ENCODE measurements at places on chromosomes 2 and 18.

DNA sequence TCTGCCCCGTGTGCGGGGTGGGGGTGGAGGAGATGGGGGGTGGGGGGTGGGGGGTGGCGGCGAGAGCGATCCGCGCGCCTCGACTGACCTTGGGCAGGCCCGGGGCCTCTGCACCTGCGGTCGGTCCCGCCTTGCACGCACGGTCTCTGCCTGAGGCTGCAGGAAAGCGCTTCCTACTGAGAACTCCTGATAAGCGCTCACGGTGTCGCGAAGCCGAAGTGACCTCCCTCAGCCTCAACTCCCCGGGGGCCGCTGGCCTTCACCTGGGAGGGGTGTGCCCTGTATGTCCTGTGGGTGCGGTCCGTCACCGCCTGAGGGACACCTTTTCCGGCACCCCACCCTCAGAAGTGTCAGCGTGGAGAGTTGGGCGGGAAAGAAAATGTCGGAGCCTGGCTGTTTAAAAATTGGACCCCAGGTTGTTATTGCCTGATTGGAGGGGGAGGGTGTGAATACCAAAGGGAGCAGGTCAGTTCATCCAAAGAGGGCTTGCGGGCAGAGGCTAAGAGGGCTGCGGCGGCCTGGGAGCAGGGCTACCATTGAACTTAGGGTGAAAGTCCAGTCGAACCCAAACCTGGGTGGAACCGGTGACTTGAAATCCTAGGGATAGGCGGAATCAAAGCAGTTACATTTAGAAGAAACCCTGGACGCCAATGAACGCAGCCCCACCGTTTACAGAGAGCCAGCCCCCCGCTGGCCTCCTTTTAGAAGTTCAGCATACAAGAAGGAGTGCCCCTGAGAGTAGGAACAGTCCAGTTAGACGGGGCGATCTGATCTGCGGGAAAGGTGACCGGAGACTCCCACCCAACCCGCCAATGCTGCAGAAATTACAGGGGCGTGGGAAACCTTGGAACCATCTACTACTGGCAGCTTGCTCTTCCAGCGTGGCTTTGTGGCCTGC is 1.2 kb downstream of the MAL start:
- no peak for DNase-seq

DNA sequence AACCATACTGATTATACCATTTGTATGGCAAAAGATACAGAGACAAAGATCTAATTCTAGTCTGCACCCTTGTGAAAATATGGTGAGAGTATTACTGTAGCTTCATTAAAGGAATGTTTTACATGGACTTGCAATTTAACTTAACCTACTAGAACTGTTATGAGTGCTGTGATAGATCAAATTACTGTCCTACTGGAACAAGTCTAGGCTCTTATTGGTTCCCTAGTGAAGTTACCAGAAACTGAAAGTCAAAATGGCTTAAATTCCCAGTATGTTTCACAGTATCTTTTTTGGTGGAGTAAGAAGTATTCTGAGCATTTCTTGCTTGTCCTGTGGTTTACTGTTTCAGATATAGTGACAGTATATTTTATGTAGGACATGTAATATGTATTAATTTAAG is 3.8 kb upstream of the TBR1 start:
- no peak for DNase-seq

- DNase-seq = no peak
Observed at GRCh38 chr18:41864216-41864615, 90.8 kb upstream of the PIK3C3 start.

DNA sequence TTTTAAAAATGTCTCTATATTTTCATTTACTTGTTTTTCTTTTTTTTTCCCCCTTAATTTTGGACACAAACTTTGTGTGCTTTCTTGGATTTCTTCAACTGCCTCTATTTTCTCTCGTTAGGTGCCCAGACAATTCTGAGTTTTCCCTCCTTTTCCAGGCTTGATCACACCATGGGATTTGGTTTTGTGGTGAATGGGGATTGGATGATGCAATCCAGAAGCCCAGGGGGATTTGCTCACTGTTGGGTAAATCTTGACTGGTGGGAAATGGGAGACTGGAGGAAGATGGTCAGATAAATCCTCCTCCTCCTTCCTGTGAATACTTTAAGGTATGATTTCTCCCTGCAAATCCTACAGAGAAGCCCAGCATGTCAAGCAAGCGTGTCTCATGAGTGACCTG is 19.5 kb upstream of the PAX8 start:
- no peak for DNase-seq

GRCh38 chr2:14642499-14642898 is 10.0 kb downstream of the LRATD1 start:
- no peak for DNase-seq

DNA sequence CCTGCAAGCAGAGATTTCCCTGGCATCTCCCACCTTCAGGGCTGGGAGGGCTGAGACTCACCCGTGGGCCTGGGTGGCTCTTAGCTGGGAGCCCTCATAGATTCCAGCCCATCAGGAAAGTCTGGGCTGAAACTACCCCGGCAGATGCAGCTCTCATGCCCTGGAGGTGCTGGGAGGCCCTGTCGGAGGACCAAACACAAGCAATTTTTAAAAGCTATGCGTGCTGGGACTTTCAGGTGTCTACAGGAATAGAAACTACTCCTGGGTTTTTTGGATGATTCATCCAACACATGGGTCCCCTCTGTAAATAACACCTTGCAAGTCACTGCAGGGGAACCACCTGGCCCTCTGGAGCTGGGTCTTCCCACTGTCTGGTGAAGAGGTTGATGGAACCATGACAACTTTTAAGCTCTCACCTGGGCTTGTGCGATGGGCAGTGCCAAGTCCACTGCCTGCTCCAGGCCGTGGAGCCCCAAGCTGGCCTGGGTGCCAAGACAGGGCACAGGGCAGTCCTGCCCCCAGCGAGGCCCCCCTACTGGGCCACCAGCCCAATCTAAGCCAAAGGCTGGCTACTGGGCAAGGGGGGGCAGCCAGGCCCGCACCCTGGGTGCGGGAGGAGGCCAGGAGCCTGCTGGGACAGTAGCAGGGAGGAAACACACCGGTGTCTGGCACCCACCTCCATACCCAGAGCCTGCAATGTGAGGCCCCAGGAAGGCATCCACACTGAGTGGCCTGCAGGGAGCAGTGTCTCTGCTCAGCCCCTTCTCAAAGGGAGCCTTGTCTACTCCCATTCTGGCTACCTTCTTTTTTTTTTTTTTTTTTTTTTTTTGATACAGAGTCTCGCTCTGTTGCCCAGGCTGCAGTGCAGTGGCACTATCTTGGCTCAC is 1.1 kb upstream of the GPR55 start:
- no peak for DNase-seq

DNA sequence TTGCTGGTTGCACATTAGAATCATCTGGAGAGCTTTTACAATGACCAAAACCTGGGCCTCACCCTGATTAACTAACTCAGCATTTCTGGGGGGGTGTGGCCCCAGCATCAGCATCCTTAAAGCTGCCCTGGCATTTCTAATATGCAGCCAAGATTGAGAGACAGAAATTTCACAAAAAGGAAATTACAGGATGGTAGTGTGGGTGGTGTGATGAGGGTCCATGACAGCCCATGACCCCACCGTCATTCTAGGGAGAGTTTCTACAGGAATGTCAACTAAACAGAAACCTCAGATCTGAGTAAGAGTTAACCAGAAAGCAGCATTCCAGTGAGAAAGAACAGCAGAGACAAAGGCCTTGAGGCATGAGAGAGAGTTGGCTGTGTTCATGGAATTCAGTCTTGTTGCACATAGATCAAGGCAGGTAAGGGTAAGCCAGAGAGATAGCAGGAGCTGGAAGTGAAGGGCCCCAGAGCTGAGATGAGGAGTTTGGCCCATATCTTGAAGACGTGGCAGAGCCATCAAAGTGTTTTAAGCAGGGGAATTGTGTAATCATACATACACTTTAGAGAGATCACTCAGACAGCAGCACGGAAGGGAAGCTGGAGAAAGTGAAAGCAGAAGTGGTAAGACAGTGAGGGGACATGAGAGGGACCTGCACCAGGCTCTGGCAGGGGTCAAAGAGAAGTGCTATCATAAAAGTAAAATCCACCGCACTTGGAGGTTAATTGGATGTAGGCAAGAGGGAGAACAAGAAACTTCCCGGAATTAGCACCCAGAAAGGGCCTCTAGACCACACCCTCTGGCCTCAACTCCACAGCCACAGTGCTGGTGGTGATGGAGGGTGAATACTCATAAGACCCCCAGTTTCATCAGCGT is 7.8 kb upstream of the TRABD2A start:
- DNase-seq = peak; percentile 80

GRCh38 chr2:237184192-237184918 is 98.7 kb downstream of the COPS8 start:
- DNase-seq = no peak

- no peak for DNase-seq
Observed at GRCh38 chr2:209323738-209324137, 100.1 kb upstream of the MAP2 start.

GRCh38 chr18:74068296-74068695 is 79.3 kb downstream of the FBXO15 start:
- no peak for DNase-seq

GRCh38 chr18:6132751-6133368 is 237.5 kb upstream of the TMEM200C start:
- DNase-seq = no peak

DNA sequence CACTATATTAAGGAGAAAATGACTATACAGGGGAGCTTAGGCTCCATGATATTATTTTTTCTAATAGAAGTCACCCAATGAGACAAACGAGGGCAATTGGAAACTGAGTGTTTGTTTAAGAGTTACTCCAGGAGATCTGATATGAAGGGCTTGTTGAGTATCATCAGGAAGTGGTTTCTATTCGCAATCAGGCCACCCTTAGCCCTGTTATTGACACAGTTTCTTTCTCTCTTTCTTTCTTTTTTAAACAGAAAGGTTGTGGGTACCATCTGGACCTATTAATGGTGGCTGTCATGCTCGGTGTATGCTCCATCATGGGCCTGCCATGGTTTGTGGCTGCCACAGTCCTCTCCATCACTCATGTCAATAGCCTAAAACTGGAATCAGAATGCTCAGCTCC is 117.3 kb downstream of the DPP4 start:
- no peak for DNase-seq

GRCh38 chr2:31219131-31219969 is 2.0 kb upstream of the CAPN14 start:
- peak; percentile 41 for DNase-seq

GRCh38 chr2:19099181-19099580 is 259.2 kb downstream of the OSR1 start:
- no peak for DNase-seq

Measured in GDM1 (cell line).